ENCODE measurements at places on chromosomes 5 and 9. TPM values are rescaled to one million over a fixed set of nuclear protein-coding genes. Genes with fewer than 3 reads are reported as not detected.
A peak's percentile ranks its signal among the peaks of the same experiment; 100 is the strongest.

DNA sequence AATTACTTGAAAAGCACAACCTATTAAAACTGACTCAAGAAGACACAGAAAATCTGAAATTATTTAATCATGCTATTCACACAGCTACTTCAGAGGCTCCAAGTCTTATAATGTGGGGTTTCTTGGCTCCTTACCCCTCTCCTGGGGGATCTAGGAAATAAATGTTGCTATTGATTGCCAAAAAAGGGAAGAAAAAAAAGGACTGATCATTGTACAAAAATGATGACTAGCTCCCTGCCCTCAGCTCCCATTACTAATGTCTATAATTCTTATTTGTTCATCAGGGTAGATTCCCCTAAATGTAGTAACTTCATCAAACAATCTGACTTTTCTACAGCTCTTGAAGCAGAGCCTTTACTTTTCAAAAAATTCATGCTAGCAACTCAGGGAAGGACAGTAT is 3.3 kb upstream of the SMC5 start:
- no peaks in the 10 kb centered on the region for H3K27me3 ChIP-seq

- no peaks in the 10 kb centered on the region for H3K36me3 ChIP-seq
- H3K27ac ChIP-seq: no peak overlapping the region
- DNase-seq: no peak
Observed at GRCh38 chr5:135641734-135642487, 63.1 kb upstream of the CXCL14 start.

- no peak overlapping the region for H3K4me3 ChIP-seq
- H3K4me1 ChIP-seq: no peaks in the 10 kb centered on the region
- no peak overlapping the region for H3K27ac ChIP-seq
- no peaks in the 10 kb centered on the region for H3K36me3 ChIP-seq
- no peak for DNase-seq
Observed at GRCh38 chr5:7668627-7669026, 182.3 kb downstream of the CFAP90 start.

DNA sequence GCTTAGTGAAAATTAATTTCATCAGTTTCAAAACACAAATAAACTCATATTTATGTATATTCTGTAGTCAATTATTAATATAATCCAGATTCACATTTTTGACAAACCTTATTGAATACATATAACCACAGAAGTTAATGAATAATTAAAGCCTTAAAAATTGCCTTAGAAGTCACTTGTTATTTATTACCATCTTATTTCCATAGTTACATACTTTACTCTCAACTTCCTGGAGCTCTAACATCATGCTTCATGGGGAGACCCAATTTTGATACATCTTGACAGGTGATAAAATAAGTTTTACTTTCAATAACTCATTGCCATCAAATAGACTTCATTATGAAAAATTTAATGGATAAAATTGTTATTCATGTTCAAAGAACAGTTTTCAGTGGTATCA is 1038.7 kb downstream of the PTPRD start:
- no peak overlapping the region for H3K27ac ChIP-seq
- no peaks in the 10 kb centered on the region for H3K36me3 ChIP-seq
- no peaks in the 10 kb centered on the region for H3K27me3 ChIP-seq
- H3K4me3 ChIP-seq: no peak overlapping the region
- H3K4me1 ChIP-seq: no peaks in the 10 kb centered on the region

DNA sequence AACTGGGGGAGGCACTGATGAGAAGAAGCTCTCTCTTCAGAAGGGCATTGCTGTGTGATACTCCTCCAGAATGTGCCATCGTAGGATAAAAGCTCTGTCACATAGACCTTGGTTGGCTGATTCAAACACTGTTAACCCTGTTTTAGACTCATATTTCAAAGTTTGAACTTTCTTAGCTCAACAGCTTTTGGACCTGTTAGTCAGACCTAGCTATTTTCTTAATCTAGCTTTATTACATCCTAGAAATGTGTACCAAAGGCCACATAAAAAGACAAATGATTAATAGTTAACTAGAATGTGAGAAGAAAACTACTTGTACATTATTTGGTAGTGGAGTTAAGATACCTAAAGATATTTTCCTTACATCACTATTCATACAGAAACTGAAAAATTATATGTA is 4.3 kb downstream of the RHOBTB3 start:
- peaks cover 17% of the 10 kb centered on the region for H3K4me1 ChIP-seq
- DNase-seq: no peak
- no peaks in the 10 kb centered on the region for H3K27me3 ChIP-seq
- H3K27ac ChIP-seq: no peak overlapping the region
- no peaks in the 10 kb centered on the region for H3K36me3 ChIP-seq

DNA sequence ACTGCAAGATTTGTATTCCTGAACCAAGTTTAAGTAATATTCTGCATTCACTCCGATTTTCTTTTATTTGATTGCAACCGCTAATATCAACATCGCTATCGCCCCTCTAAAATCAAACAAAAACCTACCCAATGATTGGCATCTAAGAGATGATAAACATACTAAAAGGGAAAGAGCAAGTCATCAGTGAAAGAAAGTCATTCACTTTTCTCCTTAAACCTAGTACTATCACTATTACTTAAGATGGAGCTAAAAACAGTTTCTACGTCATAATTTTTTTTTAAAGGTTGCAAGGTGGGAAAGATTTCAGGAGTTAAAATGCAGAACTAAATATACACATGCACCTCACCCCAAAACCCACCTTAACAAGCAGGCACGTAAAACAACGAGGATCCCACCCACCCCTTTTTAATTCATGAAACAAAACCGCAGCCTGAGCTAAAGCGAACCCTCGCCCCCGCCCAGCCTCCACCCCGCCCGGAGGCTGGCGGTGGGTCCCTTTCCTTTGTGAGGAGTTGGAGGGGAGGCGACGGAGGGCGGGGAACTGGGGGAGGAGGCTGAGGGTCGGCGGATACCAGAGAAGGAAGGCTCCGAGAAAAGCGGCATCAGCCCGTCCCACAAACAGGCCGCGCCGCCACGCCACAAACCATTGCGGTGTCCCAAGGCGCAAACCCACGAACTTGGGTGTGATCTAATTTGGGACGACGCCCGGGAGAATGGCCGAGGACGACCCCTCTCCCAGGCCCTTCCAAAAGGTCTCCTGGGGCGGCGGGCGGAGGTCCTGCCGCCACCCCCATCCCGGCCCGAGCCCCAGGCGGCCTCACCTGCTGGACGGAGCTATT is 861 bp downstream of the UBQLN1 start:
- H3K27me3 ChIP-seq: no peaks in the 10 kb centered on the region
- H3K27ac ChIP-seq: peak overlapping the region; percentile 99
- peak overlapping the region; percentile 87 for H3K4me3 ChIP-seq
- DNase-seq: peak; percentile 50
- 0 out of 2 replicates have a peak, but pooled peaks cover 4% of the 10 kb centered on the region for H3K4me1 ChIP-seq

RALGDS gene
- total RNA-seq: 18.7 TPM

DNA sequence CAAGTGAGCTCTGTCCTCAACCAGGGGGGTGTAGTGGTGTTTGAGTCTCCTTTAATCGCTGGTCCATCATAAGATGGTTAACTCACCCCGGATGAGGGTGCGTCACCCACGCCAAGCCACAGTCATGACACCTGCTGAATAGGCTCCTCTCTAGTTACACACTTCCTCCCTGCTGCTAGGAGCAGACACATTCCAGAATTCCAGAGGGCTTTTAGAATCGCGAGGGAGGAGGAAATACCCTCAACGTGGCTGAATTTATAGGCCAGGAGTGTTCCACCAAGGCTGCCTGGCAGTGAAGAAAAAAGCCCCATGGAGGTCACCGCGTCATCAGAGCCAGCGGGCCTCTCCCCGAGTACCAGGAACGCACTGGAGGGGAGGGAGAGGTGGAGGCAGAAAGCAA is 5.1 kb downstream of the GLRX start:
- no peak overlapping the region for H3K4me3 ChIP-seq
- H3K27ac ChIP-seq: no peak overlapping the region
- no peak for DNase-seq
- H3K4me1 ChIP-seq: peaks cover 15% of the 10 kb centered on the region
- H3K36me3 ChIP-seq: no peaks in the 10 kb centered on the region

DNA sequence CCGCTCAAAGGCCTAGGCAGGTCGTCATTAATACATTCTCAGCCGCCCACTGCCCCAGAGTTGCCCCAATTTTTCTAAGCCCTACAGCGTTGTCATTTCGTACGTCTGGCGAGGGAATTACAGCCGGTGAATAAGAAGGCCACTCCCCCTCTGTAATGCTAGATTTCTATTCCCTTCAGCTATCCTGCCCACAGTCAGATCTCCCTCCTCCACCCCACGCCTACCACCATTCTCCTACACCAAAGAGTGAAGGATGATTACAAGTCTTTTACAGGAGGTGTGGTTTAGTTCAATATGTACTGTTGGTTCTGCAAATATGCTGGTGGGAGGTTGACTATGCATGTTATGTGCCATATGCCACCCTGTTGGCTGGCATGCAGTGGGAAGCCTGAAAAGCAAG is 83.7 kb upstream of the SMIM15 start:
- H3K27ac ChIP-seq: no peak overlapping the region
- no peaks in the 10 kb centered on the region for H3K4me1 ChIP-seq
- DNase-seq: no peak
- no peak overlapping the region for H3K4me3 ChIP-seq
- no peaks in the 10 kb centered on the region for H3K27me3 ChIP-seq
- H3K36me3 ChIP-seq: no peaks in the 10 kb centered on the region

SLC22A4 gene
- 1.7 TPM for total RNA-seq

- H3K4me1 ChIP-seq: no peaks in the 10 kb centered on the region
- DNase-seq: no peak
- peak overlapping the region; percentile 25 for H3K4me3 ChIP-seq
- no peaks in the 10 kb centered on the region for H3K27me3 ChIP-seq
- peak overlapping the region; percentile 10 for H3K27ac ChIP-seq
Observed at GRCh38 chr5:59275510-59276324, 617.8 kb downstream of the PDE4D start.

DNA sequence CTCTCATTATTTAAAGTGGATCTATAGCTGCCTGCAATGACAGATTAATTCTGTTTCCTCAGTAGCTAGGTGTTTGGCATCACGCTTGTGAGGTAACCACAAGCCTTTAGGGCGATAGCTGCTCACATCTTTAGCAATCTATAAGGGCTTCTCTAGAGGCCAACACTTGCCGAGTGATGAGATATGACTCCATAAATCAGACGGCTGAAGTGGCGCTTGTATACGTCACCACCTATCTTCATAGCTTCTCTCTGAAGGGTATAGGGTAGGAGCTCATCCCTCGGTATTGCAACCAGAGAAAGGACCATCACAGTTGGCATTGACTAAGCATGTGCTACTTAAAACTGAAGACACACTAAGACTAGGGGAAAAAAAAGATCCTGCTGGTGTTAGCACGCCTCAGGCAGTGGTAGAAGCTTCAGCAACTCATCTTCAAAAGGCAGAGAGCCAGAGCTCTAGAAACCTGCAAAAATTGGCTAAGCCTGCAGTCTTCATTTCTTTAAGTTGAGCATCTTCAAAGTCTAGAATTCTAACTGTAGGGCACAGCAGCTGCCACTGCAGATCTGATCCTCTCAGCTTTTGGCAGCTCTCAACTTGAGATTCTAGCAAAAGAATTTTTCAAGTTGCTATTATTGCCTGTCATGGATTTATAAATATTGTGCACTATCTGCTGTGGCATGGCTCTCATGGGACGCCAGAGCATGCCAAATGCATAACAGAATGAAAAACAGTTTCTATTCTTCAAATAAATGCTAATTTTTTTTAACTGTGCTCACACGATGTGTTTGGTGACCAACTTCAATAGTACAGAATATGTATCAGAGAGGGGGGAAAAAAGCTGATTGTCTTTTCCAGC is 37.5 kb downstream of the PSMB7 start:
- DNase-seq: no peak
- no peak overlapping the region for H3K27ac ChIP-seq

DNA sequence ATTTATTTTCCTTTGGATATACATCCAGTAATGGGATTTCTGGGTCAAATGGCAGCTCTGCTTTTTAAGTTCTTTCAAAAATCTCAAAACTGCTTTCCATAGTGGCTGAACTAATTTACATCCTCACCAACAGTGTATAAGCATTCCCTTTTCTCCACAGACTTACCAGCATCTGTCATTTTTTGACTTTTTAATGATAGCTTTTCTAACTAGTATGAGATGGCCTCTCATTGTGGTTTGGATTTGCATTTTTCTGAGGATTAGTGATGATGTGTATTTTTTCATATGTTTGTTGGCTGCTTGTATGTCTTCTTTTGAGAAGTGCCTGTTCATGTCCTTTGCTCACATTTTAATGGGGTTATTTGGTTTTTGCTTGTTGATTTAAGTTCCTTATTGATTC is 90.0 kb upstream of the HMHB1 start:
- H3K36me3 ChIP-seq: no peaks in the 10 kb centered on the region
- DNase-seq: no peak
- no peak overlapping the region for H3K27ac ChIP-seq
- H3K27me3 ChIP-seq: no peaks in the 10 kb centered on the region
- no peak overlapping the region for H3K4me3 ChIP-seq
- no peaks in the 10 kb centered on the region for H3K4me1 ChIP-seq

PRR7 gene
- 4.7 TPM for total RNA-seq

DNA sequence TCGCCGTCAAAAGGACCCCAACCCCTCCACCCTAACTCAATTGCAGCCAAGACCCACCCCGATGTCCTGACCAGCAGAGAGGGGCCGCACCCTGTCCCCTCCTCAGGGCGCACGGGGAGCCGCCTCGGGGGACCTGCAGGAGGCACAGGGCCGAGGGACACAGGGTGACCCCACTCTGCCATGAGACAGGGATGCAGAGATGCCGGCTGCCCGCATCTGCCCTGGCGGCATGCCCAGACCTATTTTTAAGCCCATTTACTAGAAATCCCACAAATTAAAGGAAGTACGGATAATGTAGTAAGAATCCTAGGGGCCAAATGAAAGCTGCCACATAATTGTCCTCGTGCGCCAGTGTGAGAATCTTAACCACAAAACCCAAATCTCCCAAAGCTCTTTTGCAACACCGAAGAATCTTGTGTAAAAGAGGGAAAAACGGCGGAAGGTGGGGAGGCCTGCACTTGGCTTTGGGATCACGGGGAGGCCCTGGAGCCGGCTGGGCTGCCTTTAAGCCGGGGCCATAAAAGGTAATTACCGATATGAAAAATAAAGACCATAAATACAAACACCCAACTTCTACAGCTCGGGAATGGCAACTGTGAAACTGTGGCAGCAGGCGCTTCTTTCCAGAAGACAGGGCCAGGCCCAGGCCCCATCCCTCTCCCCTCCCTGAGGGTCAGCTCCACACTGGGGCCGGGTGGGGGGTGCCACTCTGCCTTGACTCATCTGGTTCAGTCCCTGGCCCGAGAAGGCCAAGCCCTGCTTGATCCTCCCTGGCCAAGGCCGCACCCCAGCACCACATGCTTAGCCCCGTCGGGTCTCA is 35.0 kb downstream of the NACC2 start:
- no peak overlapping the region for H3K27ac ChIP-seq
- peak; percentile 21 for DNase-seq
- no peaks in the 10 kb centered on the region for H3K27me3 ChIP-seq
- H3K4me3 ChIP-seq: no peak overlapping the region

DNA sequence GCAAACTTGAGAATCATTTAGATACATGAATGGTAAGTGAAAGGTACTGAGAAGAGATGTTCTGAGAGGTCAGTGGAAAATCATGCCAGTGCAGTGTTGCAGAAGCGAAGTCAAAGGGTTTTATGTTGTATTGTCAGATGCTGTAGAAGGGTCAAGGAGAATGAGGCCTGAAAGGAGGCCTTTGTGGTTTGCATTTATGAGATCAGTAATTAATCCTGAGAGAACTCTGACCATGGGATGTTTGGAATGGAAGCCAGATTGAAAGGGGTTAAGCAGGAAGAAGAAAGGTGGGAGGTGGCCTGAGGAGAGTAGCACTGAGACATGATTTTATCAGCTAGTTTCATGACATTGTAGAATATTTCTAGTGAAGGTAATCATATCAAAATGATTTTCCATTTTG is 97.8 kb downstream of the ZSWIM6 start:
- no peak overlapping the region for H3K4me3 ChIP-seq
- H3K27me3 ChIP-seq: no peaks in the 10 kb centered on the region
- no peak overlapping the region for H3K27ac ChIP-seq
- no peaks in the 10 kb centered on the region for H3K36me3 ChIP-seq
- no peaks in the 10 kb centered on the region for H3K4me1 ChIP-seq
- no peak for DNase-seq

All from Caco-2 (cell line).